ENCODE measurements at places on chromosomes 7 and 10.

DNA sequence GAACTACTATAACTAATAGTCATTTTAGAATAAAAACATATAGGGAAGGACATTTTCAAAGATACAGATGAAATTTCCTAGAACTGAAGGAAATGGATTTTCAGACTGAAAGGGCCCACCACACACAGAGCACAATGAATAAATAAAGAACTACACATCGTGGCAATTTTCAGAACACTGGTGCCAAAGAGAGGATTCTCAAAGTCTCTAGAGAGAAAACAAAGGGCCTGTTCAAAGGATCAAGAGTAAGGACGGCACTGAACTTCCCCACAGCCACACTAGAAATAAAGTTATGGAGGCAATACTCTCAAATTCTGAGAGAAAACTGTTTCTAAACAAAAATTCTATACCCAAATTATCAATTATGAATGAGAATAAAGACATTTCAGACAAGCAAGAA lies 21.9 kb downstream of the NAPEPLD start:
- no peak for DNase-seq

DNA sequence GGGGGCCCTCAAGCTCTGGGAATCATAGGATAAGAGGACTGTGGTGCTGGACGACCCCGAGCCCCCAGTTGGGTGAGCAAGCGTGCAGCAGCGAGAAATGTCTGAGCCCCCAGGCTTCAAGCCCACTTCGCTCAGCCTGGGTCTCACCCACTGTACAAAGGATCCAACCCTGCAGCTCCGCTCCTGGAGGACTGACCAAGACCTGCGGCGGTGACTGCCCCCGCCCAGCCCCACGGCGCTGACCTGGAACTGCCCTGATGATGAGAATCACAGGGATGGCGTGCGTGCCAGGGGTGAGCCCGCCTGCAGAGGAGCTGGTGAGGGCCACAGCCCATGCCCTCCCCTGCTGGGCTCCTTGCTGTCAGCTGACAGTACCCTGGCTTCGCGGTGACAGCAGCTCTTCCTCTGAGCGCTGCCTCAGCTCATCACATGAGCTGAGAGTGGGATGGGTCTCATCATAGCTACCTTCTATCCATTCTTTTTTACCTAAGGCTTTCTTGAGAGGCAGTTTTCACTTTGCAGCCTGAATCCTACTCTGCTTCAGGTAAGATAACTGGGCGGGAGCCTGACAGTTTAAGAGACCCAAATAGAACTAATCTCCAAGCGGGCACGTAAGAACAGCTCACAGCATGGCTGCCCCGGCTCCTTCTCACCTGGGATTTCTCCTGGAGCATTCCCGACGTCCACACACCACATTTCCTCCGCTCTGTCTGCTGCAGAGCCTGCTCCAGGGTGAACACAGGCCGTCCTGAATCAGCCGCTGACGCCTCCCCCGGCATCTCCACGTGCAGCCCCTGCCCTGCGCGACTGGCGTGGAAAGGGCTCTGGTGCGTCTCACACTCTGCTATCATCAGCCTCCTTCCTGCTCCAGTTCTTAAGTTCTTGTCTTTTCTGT lies 329.9 kb downstream of the PTPRN2 start:
- DNase-seq, result no peak

- no peak for DNase-seq
These were observed 923.0 kb upstream of the CELF2 start for GRCh38 chr10:10094691-10095090.

GRCh38 chr7:94272821-94273583 lies 121.7 kb upstream of the COL1A2 start:
- no peak for DNase-seq

DNA sequence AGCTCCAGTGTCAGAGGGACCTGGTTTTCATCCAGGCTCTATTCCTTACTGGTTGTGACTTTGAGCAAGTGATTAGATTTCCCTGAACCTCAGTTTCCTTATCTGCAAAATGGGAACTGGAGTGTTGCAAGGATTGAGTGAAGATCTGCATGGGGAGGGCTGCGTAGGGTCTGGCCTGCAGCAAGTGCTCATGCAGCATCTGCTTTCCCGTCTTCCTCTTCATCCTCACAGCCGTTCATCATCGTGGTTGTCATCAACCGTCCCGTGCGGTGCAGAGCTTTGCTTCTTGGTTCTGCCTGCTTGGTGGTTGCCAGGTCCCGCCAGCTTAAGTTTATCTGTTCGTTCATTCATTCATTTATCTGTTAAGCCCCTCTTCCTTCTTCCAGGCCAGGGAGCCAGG lies 135.0 kb downstream of the GRK5 start:
- DNase-seq, result no peak

GRCh38 chr7:119522698-119523097 lies 750.3 kb upstream of the KCND2 start:
- no peak for DNase-seq

DNA sequence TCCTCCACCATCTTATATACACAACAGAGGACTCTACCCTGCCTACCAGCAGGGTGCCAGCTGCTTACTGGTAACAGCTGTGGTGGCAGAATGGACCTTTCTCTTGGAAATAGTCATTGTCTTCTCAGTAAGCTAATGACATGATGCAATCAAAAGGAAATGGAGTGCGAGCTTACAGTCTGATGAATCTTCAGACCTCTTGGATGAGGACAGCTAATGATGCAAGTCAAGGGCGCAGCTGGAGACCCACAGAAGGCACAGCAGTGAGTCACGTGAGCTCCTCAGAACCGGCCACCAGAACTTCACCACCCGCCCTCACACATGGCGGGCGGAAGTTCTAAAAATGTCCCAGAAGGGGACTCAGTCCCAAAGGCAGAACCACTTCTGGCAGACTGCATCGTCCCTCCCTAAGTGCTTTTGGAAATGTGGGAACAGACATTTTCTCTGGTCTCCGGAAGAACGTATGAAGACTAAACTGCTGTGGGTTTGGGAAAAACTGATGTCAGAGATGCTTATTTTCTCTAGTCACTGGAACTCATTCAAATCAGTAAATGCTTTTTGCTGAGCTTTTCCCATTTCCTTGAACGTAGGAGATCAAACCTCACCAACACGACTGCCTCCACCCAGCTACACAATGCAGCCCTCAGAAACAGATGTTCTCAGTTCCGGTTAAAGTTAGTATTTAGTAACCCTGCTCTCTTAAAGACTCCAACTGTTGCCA lies 96.4 kb downstream of the FAS start:
- no peak for DNase-seq

DNA sequence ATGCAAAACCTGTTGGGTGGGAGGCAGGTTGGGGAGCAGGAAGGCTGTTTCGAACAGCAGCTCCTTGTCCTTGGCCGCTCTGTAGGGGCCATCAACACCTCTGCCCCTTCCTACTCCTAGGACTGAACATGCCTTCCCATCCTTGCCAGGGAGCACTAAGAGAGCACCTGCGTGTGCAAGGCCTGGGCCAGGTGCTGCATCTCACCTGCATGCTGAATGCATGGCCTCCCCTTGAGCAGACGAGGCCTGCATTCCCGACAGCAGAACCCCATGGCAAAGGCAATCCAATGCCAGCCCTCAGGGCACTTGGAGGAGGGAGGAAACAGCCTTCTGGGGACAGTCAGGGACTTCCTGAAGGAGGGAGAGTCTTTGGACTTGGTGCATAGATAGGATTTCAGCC lies 11.0 kb downstream of the VSIR start:
- DNase-seq, result no peak

DNA sequence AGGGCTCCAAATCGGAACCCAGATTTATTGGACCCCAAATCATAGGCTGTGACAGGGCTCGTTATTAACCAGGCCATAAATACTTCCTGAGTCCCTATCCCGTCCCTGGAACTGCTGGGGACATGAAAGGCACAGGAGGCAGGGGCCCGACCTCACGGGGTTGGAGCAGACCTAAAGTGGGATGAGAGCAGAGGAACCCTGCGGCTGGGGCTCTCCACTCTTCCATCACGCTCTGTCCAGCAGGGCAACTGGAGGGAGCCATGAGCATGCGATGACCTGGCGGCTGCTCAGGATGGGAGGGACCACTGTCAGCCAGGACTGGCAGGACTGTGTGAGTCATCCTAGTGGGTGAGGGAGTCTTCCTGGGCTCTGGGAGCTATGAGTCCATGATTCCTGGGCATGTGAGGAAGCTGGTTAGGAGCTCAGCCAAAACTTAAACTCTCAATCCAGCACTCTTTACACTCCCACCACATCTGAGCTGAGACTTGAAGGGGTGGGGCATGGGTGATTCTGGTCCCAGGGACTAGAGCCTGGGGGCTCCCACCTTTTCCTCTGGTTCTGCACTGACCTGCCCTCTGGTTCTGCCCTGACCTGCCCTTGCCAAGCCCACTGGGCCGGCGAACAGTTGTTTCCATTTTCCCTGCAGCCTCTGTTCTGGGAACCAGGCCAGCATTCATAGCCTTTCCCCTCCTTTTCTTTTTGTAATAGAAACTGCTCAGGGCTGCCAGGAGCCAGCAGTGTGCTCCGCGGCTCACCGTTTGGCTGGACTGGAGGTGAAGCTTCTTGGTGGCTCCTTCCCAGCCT lies 47.1 kb downstream of the SYPL1 start:
- DNase-seq, result no peak

GRCh38 chr7:134781171-134781570 lies 1.7 kb downstream of the CALD1 start:
- no peak for DNase-seq

DNA sequence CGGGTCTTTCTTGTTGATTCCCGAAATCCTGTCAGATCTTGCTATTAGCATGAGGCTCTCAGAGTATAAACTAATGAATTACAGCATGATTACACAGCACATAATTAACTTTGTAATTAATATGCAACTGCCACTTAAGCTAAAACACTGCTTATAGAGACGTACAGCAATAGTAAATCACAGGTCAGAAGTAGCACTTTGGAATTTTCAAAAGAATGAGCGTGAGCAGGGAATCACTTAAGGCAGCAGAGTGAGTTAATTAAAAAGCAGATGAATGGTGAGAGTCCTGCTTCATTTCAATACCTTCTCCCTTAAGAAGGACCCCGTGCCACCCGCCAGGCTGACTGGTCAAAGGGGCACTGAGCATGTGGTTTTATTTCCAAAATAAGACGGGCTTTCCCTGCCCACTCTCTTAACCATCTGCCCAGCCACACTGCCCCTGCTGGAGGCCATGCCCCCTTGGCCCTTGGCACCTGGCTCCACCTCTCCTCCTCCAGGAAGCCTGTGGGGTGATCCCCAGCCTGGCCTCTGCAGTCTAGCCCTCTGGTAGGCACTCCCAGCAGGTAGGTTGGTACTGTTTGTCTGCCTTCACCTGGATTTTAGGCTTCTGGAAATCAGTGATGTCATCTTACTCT lies 117.8 kb downstream of the ZMIZ1 start:
- DNase-seq, result no peak

GRCh38 chr7:4115941-4116610 lies 566.0 kb upstream of the FOXK1 start:
- no peak for DNase-seq

- no peak for DNase-seq
These were observed 49.4 kb upstream of the OCM start for GRCh38 chr7:5831196-5831595.

- DNase-seq, result no peak
These were observed 229.5 kb downstream of the PTPRN2 start for GRCh38 chr7:158357898-158358821.

DNA sequence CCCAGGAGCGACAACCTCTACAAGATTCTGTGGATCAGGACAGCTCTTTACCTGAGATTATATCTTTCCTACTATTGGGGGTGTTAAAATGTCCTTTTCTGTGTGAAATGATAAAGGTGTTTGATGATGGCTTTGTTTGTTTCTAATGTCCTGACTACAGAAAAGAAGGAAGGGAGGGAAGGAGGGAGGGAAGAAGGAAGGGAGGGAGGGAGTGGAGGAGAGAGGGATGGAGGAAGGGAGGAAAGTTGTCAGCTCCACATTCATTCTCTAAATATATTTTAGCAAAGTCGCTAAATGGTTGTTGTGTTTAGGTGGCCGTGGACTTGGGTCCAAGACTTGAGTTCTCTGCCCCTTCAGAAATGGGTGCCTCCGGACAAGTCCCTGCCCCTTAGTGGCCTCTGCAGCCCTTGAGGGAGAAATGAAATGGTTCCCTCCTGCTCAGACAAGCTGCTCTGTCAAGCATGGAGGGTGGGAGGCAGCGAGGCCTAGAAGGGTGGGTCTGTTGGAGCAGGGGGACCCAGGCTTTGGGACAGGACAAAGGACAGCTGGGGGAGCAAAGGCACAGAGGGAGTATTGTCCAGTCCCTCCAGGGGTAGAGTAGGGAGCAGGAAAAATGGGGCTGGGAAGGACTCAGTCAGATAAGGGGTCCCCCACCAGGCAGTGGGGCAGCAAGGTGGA lies 4.4 kb downstream of the RGS10 start:
- DNase-seq, result no peak

- DNase-seq, result no peak
These were observed 28.4 kb downstream of the PCDH15 start for GRCh38 chr10:54772468-54773122.

GRCh38 chr10:48522011-48522765 lies 82.7 kb downstream of the ARHGAP22 start:
- DNase-seq, result no peak

GRCh38 chr10:100725071-100725471 lies 20.3 kb upstream of the PAX2 start:
- no peak for DNase-seq

GRCh38 chr10:76302961-76303630 lies 871.7 kb downstream of the LRMDA start:
- no peak for DNase-seq

GRCh38 chr7:20032741-20033140 lies 184.4 kb downstream of the MACC1 start:
- DNase-seq, result no peak

DNA sequence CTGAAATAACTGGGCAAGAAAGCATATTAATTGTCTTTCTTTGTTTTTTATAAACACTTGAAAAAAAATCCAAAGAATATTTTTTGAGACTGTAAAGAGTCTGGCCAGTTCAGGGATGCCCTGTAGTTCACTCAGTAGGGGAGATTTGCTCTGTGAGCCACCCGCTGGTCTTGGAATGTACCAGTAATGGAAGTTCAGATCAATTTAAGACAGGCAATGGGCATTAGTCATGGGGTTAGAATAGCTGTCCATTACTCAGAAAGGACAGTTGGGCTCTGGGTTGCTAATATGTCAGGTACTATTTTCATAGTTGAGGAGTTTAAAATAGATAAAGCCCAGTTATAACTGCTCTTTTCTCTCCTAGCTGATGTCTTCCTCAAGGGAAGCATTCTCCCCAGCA lies 38.7 kb downstream of the A1CF start:
- DNase-seq, result no peak

All from CD4-positive, alpha-beta T cell treated with Interleukin-12 subunit alpha and Interleukin-12 subunit beta, for 1 hour (primary cell).